CD8-positive, alpha-beta T cell (primary cell): ENCODE measurements at places on chromosomes 2 and 18. TPM values are rescaled to one million over a fixed set of nuclear protein-coding genes. Genes with fewer than 3 reads are reported as not detected.

CD207 gene
- total RNA-seq = not detected

DNA sequence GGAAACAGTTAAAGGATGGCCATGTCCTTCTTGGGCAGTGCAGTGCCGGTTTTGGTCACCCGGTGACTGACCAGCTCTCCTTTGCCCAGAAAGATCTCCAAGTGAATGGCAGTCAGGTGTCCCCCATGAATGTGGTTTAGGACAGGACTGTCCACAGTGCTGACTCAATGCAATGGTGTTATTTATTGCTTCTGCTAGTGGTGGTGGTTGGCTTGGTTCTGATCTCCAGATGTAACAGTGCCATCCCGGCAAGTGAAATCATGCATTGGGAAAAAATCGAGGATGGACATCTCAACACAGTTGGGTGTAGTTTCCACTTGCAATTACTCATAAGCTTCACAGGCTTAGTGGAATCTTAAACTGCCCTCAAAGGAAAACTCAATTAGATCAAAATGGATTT, 81.9 kb downstream of the TGOLN2 start:
- no peak for DNase-seq

GRCh38 chr18:35933982-35934381, 38.5 kb upstream of the RMP24 start:
- no peak for DNase-seq

- DNase-seq = no peak
Observed at GRCh38 chr2:104656571-104657163, 197.2 kb upstream of the POU3F3 start.

- no peak for DNase-seq
Observed at GRCh38 chr2:30627151-30627550, 180.1 kb downstream of the CAPN13 start.

SCN3A gene
- total RNA-seq = not detected
